ENCODE measurements at places on chromosomes 6 and 20.

DNA sequence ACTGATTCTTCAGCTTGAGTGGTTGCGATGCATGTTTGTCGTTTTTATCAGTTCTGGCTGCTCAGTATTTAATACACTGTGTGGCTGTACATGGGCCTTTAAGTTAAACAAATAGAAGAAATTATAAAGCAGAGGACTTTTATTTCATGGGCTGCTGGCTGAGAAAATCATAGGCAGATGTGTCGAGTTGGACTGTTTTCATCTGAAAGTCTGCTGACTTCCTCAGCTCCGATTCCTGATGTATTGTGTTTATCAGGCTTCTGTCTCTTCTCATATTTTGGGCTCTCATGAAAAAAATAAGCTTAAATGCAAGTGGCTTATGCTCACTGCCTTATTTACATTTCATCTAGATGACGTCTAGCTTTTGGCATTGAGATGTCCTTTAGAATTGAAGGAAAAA lies 129.5 kb upstream of the GGTLC1 start:
- no peak for DNase-seq

- DNase-seq, result no peak
Measured at GRCh38 chr6:123418071-123418470, 218.7 kb downstream of the TRDN start.

DNA sequence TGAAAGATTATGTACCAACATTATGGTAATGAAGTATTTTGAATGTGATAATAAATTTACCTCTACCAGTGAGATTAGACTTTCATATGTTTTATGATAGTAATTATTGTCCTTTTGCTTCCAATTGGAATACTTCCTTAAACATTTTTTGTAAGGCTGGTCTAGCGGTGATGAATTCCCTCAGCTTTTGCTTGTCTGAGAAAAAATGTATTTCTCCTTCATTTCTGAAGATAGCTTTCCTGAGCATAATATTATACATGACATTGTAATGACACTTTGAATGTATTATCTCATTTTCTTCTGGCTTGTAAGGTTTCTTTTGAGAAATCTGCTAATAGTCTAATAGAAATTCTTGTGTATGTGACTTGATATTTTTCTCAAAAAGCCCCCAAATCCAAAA lies 18.6 kb upstream of the EDN1 start:
- no peak for DNase-seq

GRCh38 chr20:61440548-61441055 lies 188.5 kb downstream of the CDH4 start:
- no peak for DNase-seq

DNA sequence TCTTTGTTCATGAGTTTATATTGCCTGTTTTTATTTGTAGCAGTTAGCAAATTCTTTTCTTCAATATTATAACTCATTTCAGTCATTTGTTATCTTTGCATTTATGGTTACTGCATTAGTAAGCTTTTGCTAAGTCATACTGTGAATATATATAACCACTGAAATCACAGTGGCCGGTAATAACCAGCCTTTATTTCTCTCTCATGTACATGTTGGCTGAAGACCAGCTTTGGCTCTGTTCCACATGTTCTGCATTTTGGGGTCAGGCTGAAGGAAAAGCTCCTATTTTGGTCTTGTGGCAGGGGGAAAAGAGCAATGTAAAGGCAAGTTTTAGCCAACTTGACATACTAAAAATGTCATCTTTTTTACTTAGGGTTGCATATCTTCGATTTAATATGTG lies 276.3 kb downstream of the BCKDHB start:
- DNase-seq, result no peak

DNA sequence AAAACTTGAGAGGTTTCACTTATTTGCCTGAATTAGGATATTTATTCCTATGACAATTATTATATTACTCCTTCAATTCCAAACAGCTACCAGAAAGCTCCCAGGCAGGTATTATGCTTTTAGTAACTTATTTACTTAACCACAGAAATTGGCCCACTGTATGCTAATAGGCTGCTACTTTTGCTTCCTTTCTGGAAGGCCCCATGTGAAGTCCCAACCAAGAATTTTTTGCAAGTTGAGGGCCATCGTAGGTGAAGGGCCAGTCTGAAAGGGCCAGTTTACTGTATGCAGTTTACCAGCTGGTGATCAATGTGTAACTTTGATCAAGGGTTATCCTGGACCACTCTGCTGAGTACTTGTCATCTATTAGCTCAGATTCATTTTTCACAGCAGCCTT lies 45.0 kb downstream of the EDN1 start:
- DNase-seq, result no peak

- peak; percentile 36 for DNase-seq
Measured at GRCh38 chr20:37615340-37616109, 78.3 kb upstream of the CTNNBL1 start.

GRCh38 chr6:43895656-43896328 lies 125.8 kb downstream of the VEGFA start:
- no peak for DNase-seq

GRCh38 chr6:170022291-170022722 lies 268.6 kb downstream of the DLL1 start:
- no peak for DNase-seq

DNA sequence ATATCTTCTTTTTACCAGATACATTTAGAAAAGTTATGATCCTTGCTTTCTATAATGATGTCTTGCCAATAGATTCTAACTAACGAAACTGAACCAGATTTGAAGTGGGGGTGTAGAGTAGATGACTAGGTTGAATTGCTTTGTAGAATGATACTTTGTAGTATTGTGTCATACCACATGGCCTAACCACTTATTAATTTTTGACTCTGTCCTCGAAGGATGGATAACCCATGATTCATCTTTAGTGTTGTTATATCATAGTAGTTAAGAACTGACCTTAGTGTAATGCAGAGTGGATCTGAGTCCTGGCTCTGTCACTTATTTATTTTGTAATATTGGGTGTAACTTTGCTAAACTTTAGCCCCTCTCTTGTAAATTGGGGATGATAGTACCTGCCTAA lies 4.5 kb downstream of the PHF3 start:
- no peak for DNase-seq

DNA sequence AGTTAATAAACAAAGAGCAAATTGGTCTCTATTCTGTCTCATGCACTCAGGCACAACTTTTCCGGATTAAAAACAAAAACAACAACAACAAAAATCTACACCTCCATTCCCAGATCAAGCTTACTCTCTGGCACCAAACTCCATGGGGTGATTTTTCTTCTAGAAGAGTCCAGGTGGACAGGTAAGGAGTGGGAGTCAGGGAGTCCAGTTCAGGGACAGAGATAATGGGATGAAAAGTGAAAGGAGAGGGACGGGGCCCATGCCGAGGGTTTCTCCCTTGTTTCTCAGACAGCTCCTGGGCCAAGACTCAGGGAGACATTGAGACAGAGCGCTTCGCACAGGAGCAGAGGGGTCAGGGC lies 437 bp upstream of the HLA-A start:
- no peak for DNase-seq

GRCh38 chr20:34514897-34515483 lies 1.2 kb upstream of the DYNLRB1 start:
- no peak for DNase-seq

DNA sequence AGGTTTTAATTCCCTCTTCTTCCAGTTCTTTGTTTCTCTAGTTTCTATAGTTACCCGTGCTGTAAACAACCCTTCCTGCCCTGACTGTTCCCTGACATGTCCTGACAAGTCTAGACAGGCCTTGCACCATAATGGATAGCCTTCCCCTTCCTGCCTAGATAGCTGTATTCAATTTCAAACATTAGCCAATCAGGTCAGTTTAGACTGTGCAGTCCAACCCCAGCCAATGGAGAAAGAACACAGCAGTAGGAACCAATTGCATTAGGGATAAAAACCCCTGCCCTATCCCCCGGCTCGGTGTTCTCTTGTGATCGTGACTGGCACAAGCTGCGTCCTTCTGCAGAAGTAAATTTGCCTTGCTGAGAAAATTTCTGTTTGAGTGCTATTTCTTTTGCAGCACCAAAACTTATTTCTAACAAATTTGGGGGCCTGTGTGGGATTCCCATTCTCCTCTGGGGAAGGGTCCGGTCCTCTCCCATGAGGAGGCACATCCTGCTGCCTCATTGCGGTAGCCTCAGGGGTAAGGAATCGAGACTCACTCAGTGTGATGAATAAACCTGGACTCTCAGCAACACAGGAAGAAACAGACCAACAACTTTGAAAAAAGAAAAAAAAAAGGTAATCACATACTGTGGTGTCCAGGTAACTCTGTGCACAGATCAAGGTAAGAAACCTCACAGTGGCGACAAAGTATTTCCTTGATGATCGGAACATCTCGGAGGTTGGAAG lies 248.7 kb upstream of the ECI2 start:
- DNase-seq, result no peak

GRCh38 chr6:4914420-4915159 lies 89.2 kb downstream of the RPP40 start:
- DNase-seq, result no peak

DNA sequence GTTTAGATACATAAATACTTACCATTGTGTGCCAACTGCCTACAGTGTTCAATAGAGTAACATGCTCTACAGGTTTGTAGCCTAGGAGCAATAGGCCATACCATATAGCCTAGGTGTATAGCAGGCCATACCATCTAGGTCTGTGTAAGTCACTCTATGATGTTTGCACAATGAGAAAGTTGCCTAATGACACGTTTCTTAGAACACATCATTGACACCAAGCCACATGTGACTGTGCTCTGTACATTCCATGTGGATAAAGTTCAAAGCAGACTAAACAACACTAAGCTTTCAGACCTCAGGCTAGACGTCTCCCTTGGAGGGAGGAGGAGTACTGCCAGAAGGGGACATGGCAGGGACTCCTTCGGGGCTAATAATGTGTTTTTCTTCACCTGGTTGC lies 93.6 kb downstream of the KIF16B start:
- no peak for DNase-seq

- DNase-seq, result no peak
Measured at GRCh38 chr20:30937790-30938189, 319.7 kb upstream of the DEFB115 start.

- DNase-seq, result no peak
Measured at GRCh38 chr6:76684875-76685274, 612.4 kb upstream of the IMPG1 start.

- peak; percentile 85 for DNase-seq
Measured at GRCh38 chr20:63574156-63574828, at the start of gene HELZ2. TSS of gene HELZ2 (minus strand) at chr20:63574239. CDS start at chr20:63572385, 1,854 bp downstream.
